ENCODE measurements at places on chromosomes 12 and 14.

DNA sequence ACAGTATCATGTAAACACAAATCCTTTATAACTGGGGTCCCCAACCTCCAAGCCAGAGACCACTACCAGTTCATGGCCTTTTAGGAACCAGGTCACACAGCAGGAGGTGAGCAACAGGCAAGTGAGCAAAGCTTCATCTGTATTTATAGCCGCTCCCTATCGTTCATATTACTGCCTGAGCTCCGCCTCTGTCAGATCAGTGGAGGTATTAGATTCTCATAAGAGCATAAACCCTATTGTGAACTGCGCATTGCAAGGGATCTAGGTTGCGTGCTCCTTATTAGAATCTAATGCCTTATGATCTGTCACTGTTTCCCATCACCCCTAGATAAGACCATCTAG, 49.9 kb downstream of the LRP6 start:
- no peak for DNase-seq

DNA sequence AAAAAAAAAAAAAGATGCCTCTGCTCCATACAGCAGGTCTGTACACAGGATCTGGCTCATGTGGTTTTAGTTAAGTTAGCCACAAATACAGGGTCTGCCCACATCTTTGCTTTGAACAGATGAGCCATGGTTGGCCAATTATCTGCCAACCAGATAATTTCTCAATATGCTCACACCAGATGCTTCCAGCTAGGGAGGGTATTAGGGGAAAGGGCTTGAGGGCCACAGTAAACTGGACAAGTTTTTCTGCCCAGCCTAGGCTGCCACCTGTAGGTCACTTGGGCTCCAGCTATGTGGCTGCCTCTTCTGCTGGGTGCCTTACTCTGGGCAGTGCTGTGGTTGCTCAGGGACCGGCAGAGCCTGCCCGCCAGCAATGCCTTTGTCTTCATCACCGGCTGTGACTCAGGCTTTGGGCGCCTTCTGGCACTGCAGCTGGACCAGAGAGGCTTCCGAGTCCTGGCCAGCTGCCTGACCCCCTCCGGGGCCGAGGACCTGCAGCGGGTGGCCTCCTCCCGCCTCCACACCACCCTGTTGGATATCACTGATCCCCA, 776 bp downstream of the RDH5 start:
- no peak for DNase-seq

DNA sequence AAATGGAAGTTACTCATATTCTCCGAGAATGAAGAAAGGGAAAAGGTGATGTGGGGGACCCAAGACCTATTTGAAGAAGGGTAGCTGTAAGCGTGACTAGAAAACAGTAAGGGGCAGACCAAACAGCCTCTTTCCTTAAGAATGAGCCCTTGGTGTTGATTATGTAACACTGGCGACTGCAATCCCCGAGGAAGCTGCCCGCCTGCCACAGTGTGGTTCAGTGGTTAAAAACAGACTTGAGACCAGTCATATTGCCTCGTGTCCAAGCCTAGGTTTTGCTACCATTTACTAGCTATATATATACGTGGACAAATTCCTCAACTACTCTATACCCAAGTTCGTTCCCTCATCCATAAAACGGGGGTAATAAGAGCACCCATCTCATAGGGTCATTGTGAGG, 49.1 kb downstream of the SSPN start:
- no peak for DNase-seq

DNA sequence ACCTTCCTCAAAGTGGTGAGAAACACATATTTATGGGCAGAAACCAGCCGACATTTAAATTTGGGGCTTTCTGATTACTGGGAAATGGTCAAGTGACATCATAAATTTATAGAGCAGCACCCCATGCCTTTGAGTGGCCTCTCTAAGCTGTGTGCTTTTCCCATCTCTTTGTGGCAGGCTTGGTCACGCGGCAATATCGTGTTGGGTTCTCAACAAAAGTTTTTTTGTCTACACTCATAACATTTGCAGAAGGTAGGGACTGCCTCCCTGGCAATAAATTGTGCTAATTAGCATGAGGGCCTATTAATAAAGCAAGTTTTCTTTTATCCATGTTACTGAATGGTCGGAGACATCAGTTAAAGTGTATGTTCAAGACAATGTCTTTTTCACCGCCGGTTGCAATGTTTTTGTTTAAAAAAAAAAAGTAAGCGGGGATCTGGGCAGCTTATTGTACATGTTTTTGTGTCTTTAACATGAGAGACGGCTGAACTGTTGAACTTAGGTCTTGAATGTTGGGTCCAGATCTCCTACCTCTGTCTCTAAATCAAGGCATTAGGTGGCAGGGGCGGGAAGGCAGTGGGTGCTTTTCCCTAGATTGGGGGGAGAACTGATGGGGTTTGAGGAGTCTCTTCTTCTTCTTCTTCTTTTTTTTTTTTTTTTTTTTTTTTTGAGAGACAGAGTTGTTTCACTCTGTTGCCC, 193.3 kb downstream of the PHETA1 start:
- no peak for DNase-seq

Measured in activated CD4-positive, alpha-beta T cell treated with anti-CD3 and anti-CD28 coated beads, Interleukin-2, amount 50 U/mL, for 16 hours (primary cell).